Aortic smooth muscle cell (primary cell): ENCODE measurements at places on chromosomes 7 and 10. TPM values are rescaled to one million over a fixed set of nuclear protein-coding genes. Genes with fewer than 3 reads are reported as not detected.

GPNMB gene
- total RNA-seq: 172 and 285 TPM in 2 replicates

LIPK gene
- total RNA-seq: not detected in 2 replicates

RASA4 gene
- total RNA-seq: 71.7 and 118 TPM in 2 replicates

BICC1 gene
- 66.3 and 88.6 TPM in 2 replicates for total RNA-seq

TMEM270 gene
- total RNA-seq: not detected in 2 replicates

FANK1 gene
- 5.7 and 12.0 TPM in 2 replicates for total RNA-seq

HHEX gene
- total RNA-seq: 1.6 and 4.6 TPM in 2 replicates

MRLN gene
- total RNA-seq: 0.12 TPM in 1 of 2 replicates, not detected in the other

FFAR4 gene
- total RNA-seq: not detected in 2 replicates

RSPH10B gene
- total RNA-seq: 0.53 TPM in 1 of 2 replicates, not detected in the other

NOC3L gene
- total RNA-seq: 16.5 and 23.6 TPM in 2 replicates

BHLHA15 gene
- 0.13 and 0.19 TPM in 2 replicates for total RNA-seq

GSAP gene
- total RNA-seq: 2.1 and 2.7 TPM in 2 replicates

SHH gene
- total RNA-seq: 0.06 and 0.13 TPM in 2 replicates

BTBD16 gene
- total RNA-seq: 0.31 and 0.40 TPM in 2 replicates

CLEC5A gene
- not detected in 2 replicates for total RNA-seq

PRKAR2B gene
- total RNA-seq: 1.6 and 3.8 TPM in 2 replicates

RASA4B gene
- total RNA-seq: 13.3 and 19.4 TPM in 2 replicates

FIGNL1 gene
- 11.1 and 19.8 TPM in 2 replicates for total RNA-seq

VWA2 gene
- total RNA-seq: under 0.01 TPM in 1 of 2 replicates, not detected in the other

LRRD1 gene
- 0.12 and 0.13 TPM in 2 replicates for total RNA-seq

TUBAL3 gene
- total RNA-seq: not detected in 2 replicates

COBL gene
- total RNA-seq: not detected in 2 replicates

CALML3 gene
- total RNA-seq: not detected in 2 replicates

SLC39A12 gene
- not detected in 2 replicates for total RNA-seq

AKR1E2 gene
- 5.0 and 5.4 TPM in 2 replicates for total RNA-seq

ST8SIA6 gene
- not detected in 2 replicates for total RNA-seq

FGFR2 gene
- total RNA-seq: 0.06 TPM in 1 of 2 replicates, not detected in the other

RSBN1L gene
- 18.2 and 23.4 TPM in 2 replicates for total RNA-seq

PRLHR gene
- not detected in 2 replicates for total RNA-seq

ASZ1 gene
- not detected in 2 replicates for total RNA-seq

SMKR1 gene
- total RNA-seq: not detected in 2 replicates

UNC5B gene
- 22.4 and 33.7 TPM in 2 replicates for total RNA-seq

IGFBP3 gene
- 970 and 2,831 TPM in 2 replicates for total RNA-seq
